Stimulated activated CD8-positive, alpha-beta memory T cell treated with anti-CD3 and anti-CD28 coated beads, Interleukin-4, amount 100 ng/mL, for 1 hour (primary cell): ENCODE measurements at places on chromosomes 7 and 10.

DNA sequence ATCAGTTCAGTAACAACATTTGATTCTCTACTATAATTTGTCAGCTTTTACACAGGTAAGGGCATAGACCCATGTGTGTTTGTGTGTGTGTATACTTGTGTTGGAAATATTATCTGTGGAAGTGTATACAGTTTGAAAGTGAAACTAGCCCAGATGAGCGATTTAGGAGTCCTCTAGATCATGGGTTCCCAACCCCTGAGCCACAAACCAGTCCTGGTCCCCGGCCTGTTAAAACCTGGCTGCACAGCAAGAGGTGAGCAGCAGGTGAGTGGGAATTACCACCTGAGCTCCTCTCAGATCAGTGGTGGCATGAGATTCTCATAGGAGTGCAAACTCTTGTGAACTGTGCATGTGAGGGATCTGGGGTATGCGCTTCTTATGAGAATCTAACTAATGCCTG, 1221.5 kb upstream of the SORCS1 start:
- no peak for DNase-seq

DNA sequence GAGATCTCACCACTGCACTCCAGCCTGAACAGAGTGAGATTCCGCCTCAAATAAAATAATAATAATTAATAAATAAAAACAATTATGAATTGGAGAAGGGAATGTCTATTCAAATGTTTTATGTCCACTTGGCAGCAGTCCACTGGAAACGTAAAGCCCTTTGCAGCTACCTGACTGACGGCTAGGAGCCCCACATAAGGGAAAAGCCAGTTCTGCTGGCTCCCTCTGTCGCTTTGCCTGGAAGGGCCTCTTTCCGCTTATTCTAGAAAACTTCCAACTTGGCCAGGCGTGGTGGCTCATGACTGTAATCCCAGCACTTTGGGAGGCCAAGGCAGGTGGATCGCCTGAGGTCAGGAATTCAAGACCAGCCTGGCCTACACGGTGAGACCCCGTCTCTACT, 6.1 kb upstream of the TNS3 start:
- no peak for DNase-seq

DNA sequence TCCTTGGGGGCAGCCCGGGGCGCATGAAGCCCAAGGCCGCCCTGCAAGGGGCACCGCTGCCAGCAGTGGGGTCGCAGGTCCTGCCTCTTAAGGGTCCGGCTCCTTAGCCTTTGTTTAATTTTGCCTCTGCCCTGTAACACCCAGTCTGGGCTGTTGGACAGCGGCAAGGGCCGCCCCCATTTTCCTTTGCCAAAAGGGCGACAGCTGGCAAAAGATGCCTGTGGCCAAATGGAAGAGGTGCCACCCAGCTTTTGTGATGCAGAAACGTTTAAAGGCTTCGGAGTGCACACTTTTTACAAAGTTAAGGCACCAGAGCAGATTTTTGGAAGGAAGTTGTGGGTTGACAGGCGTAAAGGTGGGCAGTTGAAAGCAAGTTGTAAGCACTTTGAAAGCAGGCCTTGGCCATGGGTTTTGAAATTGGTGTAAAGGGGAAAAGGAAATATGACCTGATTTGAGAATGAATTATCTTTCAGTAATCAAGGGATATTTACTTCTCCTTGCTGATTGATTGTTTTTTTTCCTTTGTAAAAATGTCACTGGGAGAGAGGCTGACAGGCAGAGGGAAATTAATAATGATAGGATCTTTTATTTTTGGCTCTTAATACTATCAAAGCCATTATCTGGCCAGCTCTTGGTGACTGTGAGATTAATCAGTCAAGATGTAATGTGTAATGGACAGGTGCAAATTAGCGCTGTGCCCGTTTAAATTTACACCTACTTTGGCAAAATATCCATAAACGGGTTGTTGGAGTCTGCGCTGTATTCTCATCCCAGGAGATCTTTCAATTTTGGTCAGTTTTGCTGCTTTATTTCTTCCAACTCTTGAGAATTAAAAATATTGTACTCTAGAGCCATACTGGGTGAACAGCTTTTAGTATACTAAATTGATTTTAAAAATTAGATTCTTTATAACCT, 1.2 kb downstream of the CASD1 start:
- peak; percentile 19 for DNase-seq

- DNase-seq = no peak
Observed at GRCh38 chr10:104862-105565, 30.2 kb upstream of the ZMYND11 start.
